ENCODE measurements at places on chromosomes 12 and 14.

DNA sequence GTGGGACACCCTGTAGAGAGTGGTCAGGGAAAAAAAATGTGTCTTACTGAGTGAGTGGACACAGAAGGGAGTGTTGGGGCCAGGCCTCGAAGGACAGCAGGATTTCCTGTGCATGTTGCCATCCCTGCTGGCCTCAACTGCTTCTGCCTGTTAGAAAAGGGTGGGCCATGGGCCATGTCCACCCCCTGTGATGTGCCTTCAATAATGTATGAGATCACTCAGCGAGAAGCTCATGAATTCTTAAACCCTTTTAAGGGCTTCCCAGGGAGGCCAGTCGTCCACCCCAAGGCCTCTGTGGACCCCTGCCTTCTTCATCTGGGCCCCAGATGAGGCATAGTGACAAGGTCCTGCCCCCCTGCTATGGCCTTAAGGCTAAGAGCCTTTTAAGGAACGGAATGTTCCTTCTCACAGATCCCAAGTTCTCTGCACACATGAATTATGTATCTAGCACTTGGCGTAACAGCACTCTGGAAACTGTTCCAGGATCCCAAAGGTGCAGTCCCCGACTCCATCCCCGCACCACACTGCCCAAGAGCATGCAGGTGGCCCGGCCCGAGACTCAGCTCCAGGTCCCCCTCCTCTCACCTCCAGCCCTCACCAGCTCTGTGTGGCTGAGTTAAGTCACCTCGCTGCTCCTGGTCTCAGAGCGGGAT is 8.9 kb upstream of the C14orf132 start:
- no peak for DNase-seq

DNA sequence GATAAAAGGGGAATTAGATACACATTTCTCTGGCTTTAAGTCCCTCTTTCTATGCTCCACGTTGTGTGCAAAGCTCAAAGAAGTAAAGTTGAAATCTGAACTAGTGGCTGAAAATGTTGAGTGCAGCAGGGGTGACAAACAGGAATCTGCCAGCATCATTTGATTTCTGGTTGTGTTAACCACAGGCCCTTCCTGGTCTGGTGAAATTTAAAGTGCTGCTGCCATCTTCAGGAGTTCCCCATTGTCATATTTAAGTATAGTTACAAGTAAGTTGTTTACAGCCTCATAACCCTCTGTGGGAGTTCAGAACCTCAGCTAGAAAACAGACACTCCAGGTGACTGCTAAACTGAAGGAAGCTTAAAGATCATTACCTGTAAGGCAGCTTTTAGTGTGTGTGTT is 90.9 kb upstream of the CCDC196 start:
- DNase-seq: no peak

DNA sequence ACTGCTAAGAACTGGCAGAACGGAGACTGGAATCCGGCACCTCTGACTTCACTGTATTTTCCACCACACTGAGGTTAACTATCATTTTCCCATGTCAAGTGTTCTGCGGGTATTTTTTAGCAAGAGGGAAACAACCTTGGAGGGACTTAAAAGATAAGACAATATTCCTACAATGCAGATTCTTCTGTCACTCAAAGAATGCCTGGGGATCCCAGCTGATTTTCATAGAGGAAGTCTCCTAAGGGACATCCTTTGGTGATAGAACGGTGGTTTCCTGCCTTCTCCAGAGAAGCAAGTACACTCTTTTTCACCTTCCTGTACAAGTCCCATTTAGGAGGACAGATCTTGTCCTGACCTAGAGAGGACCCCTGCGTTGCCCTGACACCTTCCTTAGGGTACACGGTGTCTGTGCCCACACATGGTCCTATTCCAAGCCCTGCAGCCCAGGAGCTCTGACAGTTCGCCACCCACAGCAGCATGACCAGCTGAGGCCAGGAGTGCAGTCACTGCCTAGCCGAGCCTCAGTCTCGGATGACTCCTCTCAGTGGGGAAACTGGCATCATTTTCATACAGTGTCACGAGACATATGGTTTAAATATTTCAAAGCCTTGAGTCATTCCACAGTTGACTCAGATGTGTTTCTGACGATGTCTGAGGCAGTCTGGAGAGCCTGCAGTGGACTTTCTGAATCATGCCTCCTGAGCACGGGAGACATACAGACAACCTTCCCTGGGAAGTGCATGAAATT is 181.3 kb upstream of the FKBP4 start:
- no peak for DNase-seq

- DNase-seq: no peak
Observed at GRCh38 chr12:16070113-16070512, 159.0 kb downstream of the DERA start.

GRCh38 chr12:62832027-62832426 is 102.9 kb downstream of the PPM1H start:
- DNase-seq: no peak

DNA sequence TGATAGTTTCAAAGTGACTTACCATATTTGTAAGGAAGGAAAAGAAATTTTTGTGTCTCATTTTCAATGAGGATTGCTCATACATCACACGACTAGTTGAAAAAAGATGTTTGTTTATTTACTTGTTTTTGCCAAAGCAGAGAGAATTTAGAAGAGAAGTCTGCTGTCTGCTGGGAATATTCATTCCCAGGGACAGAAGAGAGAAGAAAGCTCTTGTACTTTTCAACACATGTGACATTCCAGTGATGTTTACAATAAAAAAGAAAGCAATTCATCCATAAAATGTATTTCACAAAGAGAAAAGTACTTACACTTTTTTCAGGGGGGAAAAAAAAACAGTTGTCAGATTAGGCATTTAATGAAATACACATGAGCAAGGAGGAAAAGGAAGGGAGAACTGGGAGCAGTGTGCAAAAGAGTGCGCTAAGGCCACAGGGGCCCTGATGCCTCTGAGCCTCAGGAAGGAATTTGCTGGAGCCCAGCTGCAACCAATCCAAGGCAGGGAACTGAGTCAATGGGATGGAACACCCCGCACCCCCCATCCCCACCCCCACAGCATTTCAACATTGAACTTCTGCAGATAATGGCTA is 115.0 kb downstream of the RPAP3 start:
- DNase-seq: no peak

GRCh38 chr14:94390372-94391086 is 2.1 kb upstream of the SERPINA1 start:
- no peak for DNase-seq
